ENCODE measurements at places on chromosomes 5 and 9.

- no peak for DNase-seq
These were observed 9.9 kb downstream of the STC2 start for GRCh38 chr5:173318330-173318729.

GRCh38 chr5:29296548-29296947 is 1896.9 kb upstream of the CDH6 start:
- DNase-seq = no peak

- DNase-seq = no peak
These were observed 205.1 kb upstream of the MRPS30 start for GRCh38 chr5:44603496-44604272.

DNA sequence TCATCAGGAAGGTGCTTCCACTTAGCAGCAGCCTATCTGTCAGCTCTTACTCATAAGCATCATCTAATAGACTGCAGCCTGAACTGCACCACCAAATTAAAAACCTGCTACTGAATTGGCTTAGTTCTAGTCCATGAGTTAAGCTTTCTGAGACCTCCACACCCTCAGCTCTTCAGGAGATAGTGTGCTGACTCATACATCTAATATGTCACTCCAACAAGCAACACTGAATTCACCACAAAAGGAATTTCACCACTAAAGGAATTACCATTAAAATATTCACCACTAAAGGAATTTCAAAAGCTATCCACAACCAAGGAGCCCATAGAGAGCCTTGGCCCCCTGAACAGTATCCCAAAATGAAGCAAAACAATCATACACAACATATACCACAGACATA is 418.5 kb upstream of the RORB start:
- peak; percentile 0 for DNase-seq

DNA sequence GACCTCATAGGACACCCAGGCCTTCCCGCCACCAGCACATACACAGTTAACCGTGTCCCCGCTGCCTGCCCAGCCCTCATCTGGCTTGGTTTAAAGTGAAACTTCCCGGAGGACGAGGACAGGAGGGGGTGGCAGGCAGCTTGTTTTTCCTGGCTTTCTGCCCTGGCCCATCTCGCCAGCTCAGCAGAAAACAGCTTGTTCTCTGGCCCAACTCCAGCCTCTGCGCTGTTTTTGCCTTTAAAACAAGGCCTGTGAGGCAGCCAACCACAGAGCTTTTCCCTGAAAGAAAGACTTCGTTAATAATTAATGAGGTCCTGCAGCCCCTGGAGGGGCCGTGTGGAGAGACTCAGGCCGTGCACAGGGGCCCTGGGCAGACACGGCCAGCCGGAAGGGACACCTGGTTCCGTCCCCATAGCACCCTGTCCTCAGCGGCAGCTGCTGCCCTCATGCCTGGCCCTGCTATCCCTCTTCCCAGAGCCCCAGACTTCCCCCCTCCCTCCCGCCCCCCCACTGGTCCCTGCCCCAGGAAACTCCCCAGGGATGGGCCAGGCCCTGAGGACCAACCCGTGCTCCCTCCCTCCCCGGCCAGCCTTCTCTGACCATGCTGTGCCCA is 108.7 kb downstream of the RXRA start:
- peak; percentile 88 for DNase-seq
